AG09319 (cell line): ENCODE measurements at places on chromosomes 1 and 21.

- no peak for DNase-seq
These were observed 3.2 kb downstream of the UHMK1 start for GRCh38 chr1:162500805-162501204.

DNA sequence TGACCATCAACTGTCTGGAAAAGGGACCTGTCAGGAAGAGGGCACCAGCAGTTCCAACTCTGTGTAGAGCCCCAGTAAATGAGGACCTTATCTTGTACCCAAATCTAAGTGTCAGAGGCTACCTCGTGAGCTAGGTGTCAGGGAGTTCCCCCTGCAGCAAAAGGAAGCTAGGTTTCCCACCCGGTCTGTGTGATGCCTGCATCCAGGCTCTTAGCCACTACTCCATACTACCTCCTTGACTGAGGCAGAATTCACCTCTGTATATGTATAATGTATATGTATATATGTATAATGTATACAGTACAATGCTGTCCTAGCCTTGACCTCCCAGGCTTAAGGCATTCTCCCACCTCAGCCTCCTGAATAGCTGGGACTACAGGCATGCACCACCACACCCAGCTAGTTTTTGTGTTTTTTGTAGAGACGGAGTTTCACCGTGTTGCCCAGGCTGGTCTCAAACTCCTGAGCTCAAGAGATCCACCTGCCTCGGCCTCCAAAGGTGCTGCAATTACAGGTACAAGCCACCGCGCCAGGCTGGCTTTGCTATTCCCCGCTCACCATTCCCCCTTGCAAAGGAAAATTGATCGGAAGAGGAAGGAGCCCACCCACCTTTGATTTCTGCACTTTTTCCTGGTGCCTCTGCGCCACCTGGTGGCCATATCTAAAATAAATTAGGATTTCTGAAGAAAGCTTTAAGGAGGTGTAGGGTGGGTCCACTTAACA lies 15.7 kb upstream of the LUZP1 start:
- DNase-seq = no peak

DNA sequence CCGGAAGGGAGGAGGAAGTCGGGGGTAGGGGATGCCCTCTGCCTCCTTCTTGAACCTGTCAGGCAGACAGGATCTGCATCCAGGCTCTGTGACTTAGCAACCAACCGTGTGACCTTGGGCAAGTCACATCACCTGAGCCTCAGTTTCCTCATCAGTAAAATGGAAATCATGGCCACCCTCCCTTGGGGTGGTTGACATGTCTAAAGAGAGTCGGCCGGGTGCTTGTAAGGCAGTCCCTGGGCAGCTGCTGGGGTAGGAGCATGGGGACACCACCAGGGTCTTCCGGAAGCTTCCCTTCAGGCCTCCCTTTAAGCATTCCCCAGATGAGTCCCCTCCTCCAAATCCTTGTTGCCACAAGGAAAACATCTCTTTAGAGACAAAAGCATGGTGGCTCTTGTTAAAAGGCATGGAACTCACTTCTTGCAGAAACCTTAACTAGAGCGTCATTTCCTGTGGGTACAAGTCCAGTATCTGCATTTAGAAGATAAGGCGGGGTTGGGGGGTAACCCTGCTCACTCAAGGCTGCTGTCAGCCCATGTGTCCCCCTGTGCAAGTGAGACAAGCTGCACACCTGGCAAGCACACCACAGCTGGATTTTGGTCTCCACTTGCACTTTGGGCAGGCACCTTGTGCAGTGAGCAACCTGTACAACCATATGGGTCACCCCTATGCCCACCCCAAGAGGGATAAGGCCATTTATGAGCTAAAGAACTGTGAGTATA lies 10.4 kb downstream of the CLCNKB start:
- no peak for DNase-seq

- no peak for DNase-seq
These were observed at the start of gene A3GALT2 for GRCh38 chr1:33320619-33321165. Gene A3GALT2, minus strand, starts transcription at chr1:33321098. Its CDS starts 0 bp downstream, at chr1:33321098.

DNA sequence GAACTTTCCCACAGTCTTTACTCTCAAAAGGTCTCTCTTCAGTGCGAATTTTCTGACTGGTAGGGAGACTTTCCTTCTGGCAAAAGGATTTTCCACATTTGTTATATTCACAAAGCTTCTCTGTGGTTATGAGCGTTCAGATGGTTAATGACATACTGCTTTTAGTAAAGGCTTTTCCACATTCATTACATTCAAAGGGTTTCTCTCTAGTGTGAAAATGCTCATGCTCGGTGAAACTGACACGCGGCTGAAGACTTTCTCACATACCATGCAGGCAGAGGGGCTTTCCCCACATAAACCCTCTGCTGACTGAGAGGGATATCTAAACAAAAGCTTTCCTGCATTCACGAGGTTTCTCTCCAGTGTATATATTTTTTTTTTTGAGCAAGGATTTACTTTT lies 9.9 kb upstream of the KLF18 start:
- no peak for DNase-seq

DNA sequence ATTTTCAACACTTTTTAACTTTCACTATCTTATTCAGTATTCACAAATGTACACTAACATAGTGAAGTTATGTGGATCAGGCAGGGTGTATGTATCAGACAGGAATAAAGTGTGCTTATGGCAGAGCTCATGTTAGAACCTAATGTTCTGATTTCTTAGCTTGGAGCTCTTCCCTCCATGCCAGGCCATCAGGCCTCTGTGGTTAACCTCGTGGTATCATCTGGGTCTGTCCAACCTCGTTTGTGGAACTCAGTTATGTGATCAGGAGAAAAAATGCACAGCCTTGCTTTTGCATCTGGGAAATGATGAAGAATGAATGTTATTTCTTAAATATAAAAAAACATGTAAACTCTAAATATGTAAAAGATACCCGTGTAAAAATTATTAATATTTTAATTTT lies 86.9 kb downstream of the MPZL1 start:
- DNase-seq = no peak
